ENCODE measurements at places on chromosomes 11 and 22.

- no peak for DNase-seq
Observed at GRCh38 chr11:58493676-58494075, 14.2 kb downstream of the OR5B21 start.

DNA sequence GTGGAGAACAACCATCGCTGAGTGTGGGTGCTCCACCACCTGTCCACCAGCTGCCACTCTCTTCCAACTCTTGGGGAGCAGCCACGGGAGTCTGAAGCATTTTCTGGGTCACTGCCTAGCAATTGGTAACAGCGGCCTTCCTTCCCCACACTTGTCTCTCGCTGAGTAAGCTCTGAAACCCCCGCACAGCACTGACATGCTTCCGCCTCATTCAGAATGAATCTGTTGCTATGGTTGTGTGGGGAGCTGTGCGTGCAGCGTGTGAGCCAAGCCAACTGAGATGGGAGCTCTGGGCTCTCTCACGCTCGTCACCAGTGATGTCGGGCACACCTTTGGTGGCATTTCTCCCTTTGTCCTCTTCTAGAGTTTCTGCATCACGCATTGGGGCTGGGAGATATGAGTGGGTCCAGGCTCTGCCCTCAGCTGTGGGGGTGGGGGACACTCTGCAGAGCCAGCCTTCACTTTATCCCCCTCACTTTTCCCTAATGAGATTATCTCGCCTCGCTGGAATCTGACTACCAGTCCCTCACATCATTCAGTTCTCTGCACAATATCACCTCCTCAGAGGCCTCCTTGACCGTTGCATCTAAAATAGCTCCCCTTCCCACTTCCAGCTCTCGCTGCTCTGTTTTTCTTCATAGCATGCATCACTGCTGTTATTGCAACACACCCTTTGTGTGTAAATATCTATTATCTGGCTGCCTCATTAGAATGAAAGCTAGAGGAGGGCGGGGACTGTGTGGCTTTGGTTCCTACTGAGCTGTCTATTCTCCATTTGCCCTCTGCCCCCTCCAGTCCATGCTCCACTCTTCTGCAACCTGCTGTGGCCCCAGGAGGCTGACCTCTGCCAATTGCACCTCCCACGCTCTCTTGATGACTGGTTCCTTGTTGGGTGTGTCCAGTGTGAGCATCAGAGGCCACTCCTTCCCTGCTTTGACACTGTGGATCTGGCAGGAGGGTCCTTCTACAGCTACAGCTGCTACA, 569.9 kb upstream of the CADM1 start:
- DNase-seq: no peak

DNA sequence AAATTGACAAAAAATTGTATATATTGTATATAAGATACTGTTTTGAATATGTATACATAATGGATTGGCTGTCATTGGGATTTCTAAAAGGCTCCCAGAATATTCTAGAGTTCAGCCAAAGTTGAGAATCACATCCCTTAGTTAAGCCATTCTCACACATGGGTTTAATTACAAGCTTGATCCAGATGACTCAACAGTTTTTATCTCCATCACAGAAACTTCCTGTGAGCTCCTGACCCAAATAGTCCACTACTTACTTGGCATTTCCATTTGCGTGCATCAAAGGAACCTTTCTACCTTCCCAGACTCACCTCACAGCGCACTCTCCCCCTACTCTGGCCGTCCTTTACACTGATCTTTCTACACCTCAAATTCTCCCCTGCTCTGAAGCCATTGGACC, 184.8 kb upstream of the ARHGAP20 start:
- DNase-seq: no peak

DNA sequence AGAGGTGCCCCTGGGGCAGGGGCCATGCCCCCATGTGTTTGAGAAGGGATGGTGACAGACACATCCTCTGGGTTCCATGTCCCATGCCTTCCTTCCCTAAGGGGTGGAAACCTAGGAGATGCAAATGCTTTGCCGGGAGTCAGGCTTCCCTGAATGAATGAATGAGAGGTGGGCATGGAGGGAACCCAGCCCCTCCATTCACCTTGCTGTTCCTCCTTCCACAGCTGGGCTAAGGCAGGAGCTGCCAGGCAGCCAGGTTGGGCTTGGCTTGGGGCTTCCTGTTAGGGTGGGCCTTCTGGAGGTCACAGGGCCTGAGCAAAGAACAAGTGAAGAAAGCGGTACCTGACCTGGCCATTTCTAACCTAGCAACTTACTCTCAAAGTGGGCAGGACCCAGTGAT, 926 bp downstream of the POU2F3 start:
- DNase-seq: no peak

- DNase-seq: no peak
Observed at GRCh38 chr22:46051646-46052045, 74.7 kb upstream of the WNT7B start.
